ENCODE measurements at places on chromosomes 16 and 17.

DNA sequence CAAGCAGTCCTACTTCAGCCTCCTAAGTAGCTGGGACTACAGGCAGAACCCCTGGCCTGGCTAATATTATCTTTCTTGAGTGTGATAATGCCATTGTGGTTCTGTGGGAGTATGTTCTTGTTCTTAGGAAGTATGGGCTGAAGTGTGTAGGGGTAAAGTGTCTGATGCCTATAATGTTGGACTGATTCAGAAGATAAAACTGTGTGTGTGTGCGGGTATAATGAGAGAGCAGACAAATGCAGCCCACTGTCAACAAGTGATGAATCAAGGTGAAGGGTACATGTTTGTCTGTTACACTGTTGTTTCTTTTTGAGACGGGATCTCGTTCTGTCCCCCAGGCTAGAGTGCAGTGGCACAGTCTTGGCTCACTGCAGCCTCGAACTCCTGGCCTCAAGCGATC is 127.5 kb downstream of the CLEC16A start:
- DNase-seq = no peak

- no peak for DNase-seq
Measured at GRCh38 chr17:77924757-77925336, 33.7 kb upstream of the TNRC6C start.

- peak; percentile 56 for DNase-seq
Measured at GRCh38 chr16:58018803-58019202, 6.8 kb upstream of the MMP15 start.

- no peak for DNase-seq
Measured at GRCh38 chr17:10276436-10276835, 78.0 kb upstream of the GAS7 start.

- no peak for DNase-seq
Measured at GRCh38 chr17:72488555-72489271, 367.9 kb downstream of the SOX9 start.

- no peak for DNase-seq
Measured at GRCh38 chr17:67526700-67527099, 149.6 kb downstream of the PITPNC1 start.

GRCh38 chr17:8843344-8843743 is 24.1 kb downstream of the PIK3R6 start:
- no peak for DNase-seq

DNA sequence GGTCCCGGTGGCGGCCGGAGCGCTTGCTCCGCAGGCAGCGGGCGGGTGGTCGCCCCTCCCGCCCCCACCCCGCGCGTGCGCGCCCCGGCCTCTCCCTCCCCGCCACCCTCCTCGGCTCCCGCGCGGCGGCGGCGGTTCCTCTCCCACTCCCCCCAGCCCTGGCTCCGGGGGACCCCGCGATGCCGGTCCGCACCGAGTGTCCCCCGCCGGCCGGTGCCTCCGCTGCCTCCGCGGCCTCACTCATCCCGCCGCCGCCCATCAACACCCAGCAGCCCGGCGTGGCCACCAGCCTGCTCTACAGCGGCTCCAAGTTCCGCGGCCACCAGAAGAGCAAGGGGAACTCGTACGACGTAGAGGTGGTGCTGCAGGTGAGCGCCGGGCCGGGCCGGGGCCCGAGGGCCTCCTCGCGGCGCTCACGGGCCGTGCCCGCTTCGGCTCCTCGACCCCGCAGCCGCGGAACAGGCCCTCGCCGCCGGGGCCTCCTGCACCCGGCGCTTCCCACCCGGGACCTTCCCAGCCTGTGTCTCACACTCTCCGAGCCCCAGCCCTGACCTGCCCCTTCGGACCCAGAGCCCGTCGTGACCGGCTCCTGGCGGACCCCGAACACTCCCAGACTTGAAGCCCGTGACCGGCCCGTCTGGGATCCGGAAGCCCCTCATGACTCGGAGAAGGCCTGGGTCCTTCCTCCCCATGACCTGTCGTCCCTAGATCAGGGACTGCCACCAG is 490 bp downstream of the GID4 start:
- peak; percentile 69 for DNase-seq

Measured in upper lobe of right lung (tissue), 1 donor.